Bronchial smooth muscle cell (primary cell): ENCODE measurements at places on chromosomes 7 and 10. TPM values are rescaled to one million over a fixed set of nuclear protein-coding genes. Genes with fewer than 3 reads are reported as not detected.

Gene MLXIPL
- 0.09 and 0.16 TPM in 2 replicates for total RNA-seq

Gene AS3MT
- total RNA-seq, result 4.7 and 8.1 TPM in 2 replicates

Gene LIPN
- not detected in 2 replicates for total RNA-seq

Gene GFRA1
- total RNA-seq, result under 0.01 TPM in 2 replicates

Gene ZNF804B
- total RNA-seq, result not detected in 2 replicates

Gene BAIAP2L1
- 0.77 and 1.3 TPM in 2 replicates for total RNA-seq

Gene SAMD9
- total RNA-seq, result 9.5 and 15.6 TPM in 2 replicates

Gene RGR
- total RNA-seq, result not detected in 2 replicates

Gene AGAP6
- total RNA-seq, result 1.6 and 1.8 TPM in 2 replicates

Gene ECHS1
- 49.7 and 55.3 TPM in 2 replicates for total RNA-seq

Gene MKX
- total RNA-seq, result not detected in 2 replicates

Gene ATRNL1
- total RNA-seq, result 0.16 and 0.69 TPM in 2 replicates

Gene ZNF727
- under 0.01 TPM in 1 of 2 replicates, not detected in the other for total RNA-seq

Gene SVOPL
- total RNA-seq, result not detected in 2 replicates

Gene FAM171A1
- total RNA-seq, result 11.3 and 12.4 TPM in 2 replicates

Gene SLC18A3
- total RNA-seq, result not detected in 2 replicates

Gene SLC16A12
- total RNA-seq, result under 0.01 and 0.16 TPM in 2 replicates

Gene DNAH11
- under 0.01 and 0.95 TPM in 2 replicates for total RNA-seq

Gene C10orf67
- under 0.01 TPM in 1 of 2 replicates, not detected in the other for total RNA-seq

Gene MRM2
- 9.2 and 12.3 TPM in 2 replicates for total RNA-seq

Gene PLEKHS1
- total RNA-seq, result not detected in 2 replicates

Gene OR9A2
- total RNA-seq, result not detected in 2 replicates
